ENCODE measurements at places on chromosomes 4 and X.

DNA sequence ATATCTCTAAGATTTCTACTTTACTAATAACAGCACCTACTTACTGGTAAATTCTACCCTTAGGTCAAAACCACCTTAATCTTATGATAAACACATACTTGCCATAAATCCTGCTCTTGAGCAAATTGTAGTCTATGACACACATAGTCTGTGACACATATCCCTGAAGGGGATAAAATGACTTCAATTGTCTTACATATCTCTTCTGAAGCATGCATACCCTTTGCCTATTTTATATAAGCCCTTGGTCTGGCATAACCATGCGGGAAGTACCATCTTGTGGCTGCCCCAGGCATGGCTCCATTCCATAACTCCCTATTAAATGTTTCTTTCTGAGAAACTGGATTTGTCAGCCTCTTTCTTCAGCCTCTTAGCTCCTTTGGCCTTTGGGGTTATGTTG lies 248.9 kb downstream of the SLC7A11 start:
- no peak for DNase-seq

- no peak for DNase-seq
Measured at GRCh38 chr4:121360495-121360894, 20.3 kb downstream of the QRFPR start.

GRCh38 chr4:5052204-5052702 lies 973 bp downstream of the STK32B start:
- no peak for DNase-seq

- no peak for DNase-seq
Measured at GRCh38 chrX:110588164-110588563, 207.5 kb downstream of the CHRDL1 start.

- DNase-seq = no peak
Measured at GRCh38 chrX:150870487-150871340, 27.8 kb downstream of the CD99L2 start.

DNA sequence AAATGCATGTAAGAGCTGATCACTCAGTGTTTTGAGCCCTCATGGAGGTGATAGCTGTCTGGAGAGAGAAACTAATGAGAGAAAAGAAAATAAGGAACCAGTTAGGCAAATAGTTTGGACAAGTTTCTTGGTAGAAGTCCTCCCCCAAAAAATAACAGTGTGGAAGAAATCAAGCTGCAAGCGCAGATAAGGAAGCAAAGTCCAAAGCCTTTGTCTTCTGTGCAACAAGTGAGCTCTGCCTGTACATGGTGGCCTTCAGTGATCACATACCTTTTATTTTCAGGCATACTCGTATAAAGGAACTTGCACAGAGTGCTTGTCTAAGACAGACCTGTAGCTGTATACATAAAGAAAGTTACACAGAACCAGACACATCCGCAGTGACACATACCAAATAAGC lies 2.5 kb upstream of the UGT2A3 start:
- DNase-seq = no peak

- DNase-seq = no peak
Measured at GRCh38 chrX:31429915-31430314, 358.1 kb upstream of the FTHL17 start.

DNA sequence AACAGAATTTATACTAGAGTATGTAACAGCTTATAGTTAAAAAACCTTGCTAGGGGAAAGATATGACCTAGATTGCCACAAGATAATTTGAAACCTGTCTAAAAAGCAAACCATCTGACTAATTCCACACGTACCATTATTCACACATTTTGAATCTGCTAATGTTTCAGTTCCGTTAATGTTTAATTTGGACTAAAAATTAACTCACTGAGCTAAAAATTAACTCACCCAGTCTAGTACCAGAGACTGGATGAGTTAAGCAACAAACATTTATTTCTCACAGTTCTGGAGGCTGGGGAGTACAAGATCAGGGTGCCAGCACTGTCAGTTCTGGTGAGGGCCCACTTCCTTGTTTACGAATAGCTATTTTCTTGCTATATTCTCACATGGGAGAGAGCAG lies 231.5 kb upstream of the DIAPH2 start:
- no peak for DNase-seq

DNA sequence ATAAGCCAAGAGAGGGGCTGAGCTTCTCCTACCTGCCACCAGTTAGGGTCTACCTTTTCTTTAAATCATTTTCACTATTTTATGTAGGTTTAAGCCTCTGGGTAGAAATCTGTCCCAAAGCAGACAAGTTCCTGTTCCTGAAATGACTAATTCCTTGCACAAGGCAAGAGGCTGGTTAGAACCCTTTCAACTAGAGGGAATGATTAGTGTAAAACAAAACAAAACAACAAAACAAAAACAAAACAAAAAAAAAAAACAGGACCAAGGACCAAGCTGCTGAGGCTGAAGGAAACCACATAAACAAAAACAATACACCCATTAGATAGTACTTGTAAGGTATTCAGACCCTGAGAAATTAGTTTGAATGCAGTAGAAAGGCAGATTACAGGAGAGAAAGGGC lies 62.7 kb downstream of the MAML3 start:
- no peak for DNase-seq

GRCh38 chr4:7662507-7662846 lies 227.7 kb upstream of the PSAPL1 start:
- no peak for DNase-seq

- DNase-seq = no peak
Measured at GRCh38 chr4:38466401-38466800, 197.6 kb upstream of the KLF3 start.

GRCh38 chrX:1368385-1368698 lies 23.6 kb downstream of the SLC25A6 start:
- no peak for DNase-seq

DNA sequence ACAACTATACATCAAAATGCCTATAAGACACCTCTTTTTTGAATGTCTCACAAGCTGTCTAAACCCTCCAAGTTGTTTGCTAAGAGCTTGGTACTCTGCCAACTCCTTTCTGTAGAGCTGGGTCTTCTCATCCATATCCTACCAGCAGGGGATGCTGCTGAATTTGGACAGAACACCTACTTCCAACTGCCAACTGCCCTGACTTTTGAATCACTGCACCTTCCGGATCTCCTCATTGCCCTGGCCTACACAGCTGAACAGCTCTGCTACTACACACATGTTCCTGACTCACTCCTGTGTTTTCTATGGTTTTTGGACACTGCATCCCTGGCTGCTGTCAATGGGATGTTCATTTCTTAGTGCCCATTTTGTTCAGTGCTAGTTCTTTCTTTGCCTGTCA lies 18.7 kb downstream of the FAM184B start:
- no peak for DNase-seq

DNA sequence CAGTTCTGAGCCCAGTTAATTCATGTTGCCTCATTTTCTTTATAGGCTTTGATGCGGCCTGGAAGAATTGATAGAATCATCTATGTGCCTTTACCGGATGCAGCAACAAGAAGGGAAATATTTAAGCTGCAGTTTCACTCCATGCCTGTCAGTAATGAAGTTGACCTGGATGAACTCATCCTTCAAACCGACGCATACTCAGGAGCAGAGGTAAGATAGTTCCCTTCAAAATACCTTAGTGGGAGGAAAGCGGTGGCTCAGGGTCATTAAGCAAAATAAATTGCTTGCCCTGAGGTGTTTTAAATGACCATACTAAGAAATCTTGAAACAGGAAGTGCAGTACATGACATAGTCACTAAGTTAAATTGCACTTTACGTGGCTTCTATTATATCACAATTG lies 140.6 kb upstream of the SPRY1 start:
- DNase-seq = no peak

DNA sequence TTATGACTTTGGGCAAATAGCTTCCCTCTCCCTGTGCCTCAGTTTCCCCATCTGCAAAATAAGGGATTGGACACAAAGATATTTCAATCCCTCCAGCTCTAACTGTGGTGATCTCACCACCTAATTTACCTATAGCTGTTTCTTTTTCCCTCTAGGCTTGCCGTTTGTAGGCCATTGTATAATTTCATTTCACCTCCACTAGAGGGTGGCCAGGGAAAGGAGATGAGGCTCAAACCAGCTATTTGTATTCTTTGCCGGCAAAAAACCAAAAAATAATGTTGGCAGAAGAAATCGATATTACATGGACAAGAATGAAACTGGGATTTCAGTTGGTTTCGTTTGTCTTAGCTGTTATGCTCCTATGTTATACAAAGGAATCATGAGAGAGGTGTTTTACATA lies 36.1 kb upstream of the DOCK11 start:
- DNase-seq = peak; percentile 20

DNA sequence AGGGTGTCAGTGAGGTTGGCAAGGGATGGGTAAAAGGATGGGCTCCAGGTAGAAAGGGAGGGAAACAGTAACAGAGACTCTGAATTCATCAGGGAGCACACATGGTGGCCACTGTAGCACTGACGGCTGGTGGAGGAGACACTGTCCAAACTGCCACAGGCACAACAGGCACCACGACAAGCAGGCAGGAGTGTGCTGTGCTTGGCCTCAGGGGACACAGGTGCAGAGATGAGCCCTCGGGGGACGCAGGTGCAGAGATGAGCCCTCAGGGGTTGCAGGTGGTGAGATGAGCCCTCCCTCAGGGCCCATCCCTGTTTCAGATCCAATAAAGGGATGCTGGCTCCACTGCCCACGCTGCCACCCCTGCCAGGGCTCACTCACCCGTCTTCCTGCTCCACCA lies 7.6 kb downstream of the PDE6B start:
- DNase-seq = no peak

DNA sequence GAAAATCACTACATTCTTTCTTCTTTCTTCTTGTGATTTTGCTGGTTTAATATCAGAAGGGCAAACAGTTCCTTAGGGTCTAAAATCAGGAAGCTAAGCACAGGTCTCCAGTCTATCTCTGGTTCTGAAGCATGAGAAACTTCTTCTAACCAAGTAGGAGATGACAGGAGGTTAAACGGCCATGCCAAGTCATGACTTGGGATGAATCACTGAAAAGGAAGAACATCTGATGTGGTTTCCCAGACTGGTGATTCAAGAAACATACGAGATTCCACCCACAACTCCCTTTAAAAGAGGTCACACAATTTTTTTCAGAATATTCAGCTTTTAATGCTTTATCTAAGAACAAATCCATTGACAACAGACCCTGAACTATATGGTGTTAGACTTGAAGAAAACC lies 684.0 kb upstream of the PRKX start:
- DNase-seq = no peak

DNA sequence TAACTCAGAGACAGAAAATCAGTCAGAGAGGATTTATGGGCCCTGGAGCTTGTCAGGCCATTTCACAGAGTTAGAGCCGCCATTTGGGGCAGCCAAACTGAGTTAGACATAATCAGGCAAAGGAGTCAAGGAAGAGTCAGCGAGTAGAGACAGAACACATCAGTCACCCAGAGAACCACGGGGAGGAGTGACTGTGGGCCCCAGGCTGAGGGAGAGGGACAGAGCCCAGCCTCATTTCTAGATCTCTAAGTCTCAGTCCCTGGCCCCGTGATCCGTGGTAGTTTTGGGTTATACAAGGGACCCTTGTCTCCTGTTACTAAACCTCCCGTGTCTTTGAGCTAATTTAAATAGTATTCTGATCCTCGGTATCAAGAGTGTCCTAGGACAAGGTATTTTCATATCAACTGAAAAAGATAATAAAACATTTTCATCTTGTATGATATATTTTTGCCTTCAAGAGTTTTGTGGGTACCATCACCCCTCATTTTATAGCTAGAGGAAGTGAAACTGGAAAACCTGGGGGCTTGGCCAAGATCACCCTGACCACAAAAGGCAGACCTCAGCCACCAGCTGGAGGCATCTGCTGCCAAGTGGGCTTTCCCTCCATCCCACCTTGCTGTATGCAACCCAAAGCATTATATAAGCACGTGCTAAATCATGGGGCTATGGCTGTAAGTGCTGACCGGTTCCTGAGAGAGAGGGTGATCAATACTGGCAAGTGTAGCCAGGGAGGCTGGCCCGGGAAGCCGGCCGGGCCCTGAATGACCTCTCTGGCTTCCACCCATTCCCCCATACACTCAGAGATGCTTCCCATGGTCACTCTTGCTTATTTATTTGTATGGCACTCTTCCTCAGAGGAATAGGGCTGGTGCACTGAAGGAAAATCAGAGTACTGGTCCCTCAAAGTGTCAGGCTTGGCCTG lies 204.1 kb downstream of the BCOR start:
- no peak for DNase-seq

- no peak for DNase-seq
Measured at GRCh38 chr4:47662975-47663374, 174.9 kb downstream of the CORIN start.

DNA sequence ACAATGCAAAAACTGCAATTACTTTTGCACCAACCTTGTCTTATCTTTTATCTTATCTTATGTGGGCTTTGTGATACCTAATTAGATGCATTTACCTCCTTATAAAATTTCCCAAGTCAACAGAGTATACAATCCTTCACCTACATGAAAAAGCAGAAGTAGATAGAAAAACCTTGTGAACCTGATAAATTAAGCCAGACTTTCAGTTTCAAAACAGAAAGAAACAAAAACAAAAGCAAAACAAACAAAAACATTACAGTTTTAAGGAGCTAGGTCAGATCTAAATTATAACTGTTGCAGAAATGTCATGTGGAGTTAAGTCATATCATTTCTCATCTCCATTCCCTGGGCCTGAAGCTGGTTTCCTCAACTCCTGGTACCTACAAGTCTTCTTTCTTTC lies 24.9 kb upstream of the CXXC4 start:
- no peak for DNase-seq

DNA sequence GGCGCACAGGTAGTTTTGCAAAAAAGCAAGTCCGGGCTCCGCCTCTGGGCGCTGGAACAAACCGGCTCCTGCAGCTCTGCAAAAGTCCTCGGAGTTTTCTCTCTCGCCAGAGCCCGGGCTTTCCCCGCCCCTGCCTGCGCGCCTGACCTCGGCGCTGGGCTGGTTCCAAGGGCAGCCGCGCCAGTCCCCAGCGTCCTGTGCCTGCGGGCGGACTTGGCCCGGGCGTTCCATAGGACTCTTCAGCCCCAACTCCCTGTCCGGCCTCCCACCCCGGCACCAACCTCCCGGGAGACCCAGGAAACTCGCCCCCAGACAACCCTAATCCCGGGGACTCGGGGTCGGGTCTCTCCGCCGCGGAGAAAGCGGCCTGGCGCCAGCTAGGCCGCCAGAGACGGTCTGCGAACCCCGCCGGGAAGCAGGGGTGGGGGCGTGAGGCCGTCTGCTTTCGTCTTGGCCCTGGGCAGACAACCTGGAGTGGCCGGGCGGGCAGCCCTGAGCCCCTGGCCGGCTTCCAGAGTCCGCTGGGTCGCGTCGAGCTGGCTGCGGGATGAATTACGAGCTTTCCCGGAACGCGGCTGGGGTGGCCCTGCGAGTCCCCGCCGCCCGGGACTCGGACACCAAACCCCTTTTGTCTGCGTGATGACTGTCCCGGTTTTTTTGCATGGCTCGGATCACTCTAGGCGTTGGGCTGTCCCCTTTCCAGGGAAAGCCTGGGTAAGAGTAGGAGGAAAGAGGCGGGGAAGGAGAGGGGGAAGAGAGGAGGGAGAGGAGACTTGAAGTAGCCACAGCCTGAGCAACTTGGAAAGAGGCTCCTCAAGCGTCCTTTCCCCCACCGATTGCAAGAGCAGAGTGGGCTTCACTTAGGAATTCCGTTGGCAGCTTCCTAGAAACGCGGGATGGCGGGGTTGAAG lies 916 bp downstream of the MXRA5 start:
- DNase-seq = no peak
